ENCODE measurements at places on chromosomes 3 and 15. TPM values are rescaled to one million over a fixed set of nuclear protein-coding genes. Genes with fewer than 3 reads are reported as not detected.

ARMC8 gene
- total RNA-seq: 54.4 TPM

CNTN6 gene
- 23.2 TPM for total RNA-seq

LRRC34 gene
- 3.6 TPM for total RNA-seq

TP53BP1 gene
- total RNA-seq: 142 TPM

CALML4 gene
- total RNA-seq: 4.1 TPM

TRANK1 gene
- total RNA-seq: 0.51 TPM

EMC7 gene
- total RNA-seq: 47.4 TPM

CTXN2 gene
- 0.22 TPM for total RNA-seq

HRH1 gene
- not detected for total RNA-seq

TGM4 gene
- total RNA-seq: not detected

PLSCR4 gene
- not detected for total RNA-seq

RBP2 gene
- total RNA-seq: not detected

DNAH12 gene
- total RNA-seq: 0.22 TPM

CCR9 gene
- not detected for total RNA-seq

DCP1A gene
- 41.6 TPM for total RNA-seq

Measured in glutamatergic neuron (in vitro differentiated cells).